Right hindlimb (tissue), 1 donor: ENCODE measurements at places on chromosomes 3 and 15.

DNA sequence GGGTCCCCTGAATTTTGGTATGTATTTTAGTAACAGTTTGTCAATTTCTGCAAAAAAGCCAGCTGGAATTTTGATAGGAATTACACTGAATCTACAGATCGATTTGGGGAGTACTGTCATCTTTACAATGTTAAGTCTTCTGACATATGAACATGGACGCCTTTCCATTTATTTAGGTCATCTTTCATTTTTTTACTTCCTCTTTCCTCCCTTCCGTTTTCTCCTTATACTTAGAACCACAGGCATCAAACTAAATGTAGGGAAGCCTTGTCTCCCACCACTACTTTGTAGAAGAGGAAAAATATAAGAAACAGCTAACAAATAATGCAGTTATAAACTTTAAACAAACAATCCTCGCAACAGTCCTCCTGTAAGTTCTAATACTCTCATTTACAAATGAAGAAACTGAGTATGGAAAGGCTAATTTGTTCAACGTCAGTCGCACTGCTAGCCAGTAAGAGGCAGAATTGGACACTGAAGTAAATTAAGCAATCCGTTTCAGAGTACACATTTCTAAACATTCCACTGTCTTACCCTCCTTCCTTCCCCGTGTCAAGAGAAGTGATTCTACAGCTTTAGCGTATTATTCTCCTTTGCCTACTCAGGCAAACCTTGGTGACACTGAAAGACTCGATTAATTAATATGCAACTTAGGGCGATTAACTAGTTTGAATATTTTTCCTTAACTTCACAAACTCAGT, 25.6 kb downstream of the RHOA start:
- no peak for DNase-seq

- DNase-seq: no peak
These were observed 775.9 kb downstream of the AGBL1 start for GRCh38 chr15:86855307-86856291.

- DNase-seq: peak; percentile 67
These were observed 29.7 kb upstream of the STRIT1 start for GRCh38 chr3:155323063-155323666.

DNA sequence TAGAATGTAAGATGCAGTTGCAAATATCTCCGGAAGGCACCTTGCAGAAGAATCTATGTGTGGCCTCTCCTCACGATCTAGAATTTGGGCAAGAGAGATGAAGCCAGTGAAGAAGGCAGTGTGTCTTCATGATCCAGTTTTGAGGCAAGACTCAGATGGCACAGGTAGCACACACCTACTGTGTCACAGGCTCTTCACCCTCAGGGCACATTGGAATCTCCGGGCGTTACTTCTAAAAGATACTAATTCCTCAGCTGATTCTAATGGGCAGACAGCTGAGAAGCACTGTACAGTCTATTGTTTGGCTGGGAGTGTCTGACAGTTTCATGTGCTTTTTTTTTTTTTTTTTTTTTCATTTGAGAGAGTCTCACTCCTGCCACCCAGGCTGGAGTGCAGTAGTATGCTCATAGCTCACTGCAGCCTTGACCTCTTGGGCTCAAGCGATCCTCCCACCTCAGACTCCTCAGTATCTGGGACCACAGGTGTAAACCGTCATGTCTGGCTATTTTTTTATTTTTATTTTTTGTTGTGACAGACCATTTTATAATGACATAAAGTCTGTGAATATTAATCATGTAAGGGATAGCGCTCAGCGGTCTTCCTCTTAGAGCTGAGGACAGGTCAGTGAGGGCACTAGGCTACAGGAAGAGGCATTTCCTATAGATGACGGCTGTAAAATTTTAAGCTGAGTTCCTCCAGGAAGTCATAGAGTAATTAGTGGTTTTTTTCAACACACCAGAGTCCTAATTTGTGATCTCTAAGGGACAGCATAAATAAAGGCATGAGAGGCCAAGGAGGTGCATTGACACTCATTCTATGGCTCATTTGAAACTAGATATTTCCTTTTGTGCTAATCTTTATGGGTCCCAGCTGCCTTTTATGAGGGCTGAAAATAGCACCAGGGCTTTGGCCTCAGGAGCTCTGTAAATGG, 4.0 kb downstream of the C3orf52 start:
- no peak for DNase-seq

GRCh38 chr15:48915861-48916260, 37.9 kb downstream of the EID1 start:
- DNase-seq: no peak

GRCh38 chr3:542021-542420, 345.5 kb downstream of the CHL1 start:
- no peak for DNase-seq

DNA sequence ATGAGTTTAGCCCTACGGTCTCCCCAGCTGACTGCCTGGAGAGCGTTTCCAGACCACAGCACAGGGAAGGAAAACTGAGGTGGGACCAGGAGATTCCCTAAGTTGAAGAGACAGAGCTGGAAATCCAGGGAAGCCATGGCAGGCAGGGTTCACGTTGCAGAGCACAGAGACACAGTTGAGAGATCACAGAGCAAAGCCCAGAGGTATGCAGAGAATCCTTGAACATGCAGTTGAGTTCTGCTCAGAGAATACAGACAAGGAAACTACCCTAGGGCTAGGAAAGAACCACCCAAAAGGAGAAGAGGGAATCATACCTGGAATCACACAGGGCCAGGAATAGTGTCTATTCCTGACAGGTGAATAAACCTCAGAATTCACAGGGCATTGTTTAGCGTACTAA, 14.3 kb downstream of the SLC28A1 start:
- no peak for DNase-seq

- no peak for DNase-seq
These were observed 130.2 kb upstream of the UMPS start for GRCh38 chr3:124599779-124600693.

GRCh38 chr15:84666373-84666772, 8.4 kb upstream of the NMB start:
- DNase-seq: no peak

GRCh38 chr15:70271422-70272088, 173.8 kb upstream of the TLE3 start:
- DNase-seq: no peak

DNA sequence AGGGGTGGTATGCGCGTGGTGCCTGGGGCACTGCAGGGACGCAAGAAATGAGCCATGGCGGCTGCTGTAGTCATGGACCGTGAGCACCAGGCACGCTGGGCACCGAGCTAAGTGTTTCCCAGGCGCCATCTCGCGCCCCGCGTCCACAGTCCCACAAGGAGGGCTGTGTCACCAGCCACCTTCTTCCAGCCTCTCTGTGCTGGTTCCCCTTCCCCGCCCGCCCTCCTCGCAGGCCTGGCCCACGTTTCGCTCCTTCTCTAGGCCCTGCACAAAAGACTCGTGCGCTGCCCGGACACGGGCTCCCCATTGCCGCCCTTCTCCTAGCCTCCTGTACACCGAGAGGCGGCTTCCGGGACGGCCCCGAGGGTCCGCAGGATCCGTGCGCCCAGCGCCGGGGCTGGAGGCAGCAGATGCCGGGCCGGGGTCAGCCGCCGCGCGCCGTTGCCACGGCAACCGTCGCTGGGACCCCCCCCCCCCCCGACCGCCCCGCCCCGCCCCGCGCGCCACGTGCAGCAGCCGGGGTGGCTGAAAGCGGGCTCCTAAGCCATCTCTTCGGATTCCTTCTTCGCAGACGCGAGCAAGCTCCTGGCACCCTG, 113.4 kb downstream of the SRGAP3 start:
- peak; percentile 63 for DNase-seq

- peak; percentile 77 for DNase-seq
These were observed 1.6 kb downstream of the STRA6 start for GRCh38 chr15:74200871-74201419.

DNA sequence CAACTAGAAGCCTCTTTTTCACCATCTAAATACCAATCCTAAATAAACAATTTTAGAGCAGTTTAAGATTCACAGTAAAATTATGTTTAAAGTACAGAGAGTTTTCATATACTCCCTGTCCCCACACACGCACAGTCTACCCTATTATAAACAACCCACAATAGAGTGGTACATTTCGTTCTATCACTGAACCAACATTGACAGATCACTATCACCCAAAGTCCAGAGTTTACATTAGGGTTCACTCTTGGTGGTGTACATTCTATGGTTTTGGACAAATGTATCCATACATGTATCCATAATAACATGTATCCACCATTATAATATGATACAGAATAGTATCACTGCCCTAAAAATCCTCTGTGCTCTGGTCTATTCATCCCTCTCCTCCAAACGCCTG, 89.0 kb downstream of the MLH1 start:
- no peak for DNase-seq

GRCh38 chr3:8371085-8371551, 130.5 kb upstream of the LMCD1 start:
- DNase-seq: no peak

DNA sequence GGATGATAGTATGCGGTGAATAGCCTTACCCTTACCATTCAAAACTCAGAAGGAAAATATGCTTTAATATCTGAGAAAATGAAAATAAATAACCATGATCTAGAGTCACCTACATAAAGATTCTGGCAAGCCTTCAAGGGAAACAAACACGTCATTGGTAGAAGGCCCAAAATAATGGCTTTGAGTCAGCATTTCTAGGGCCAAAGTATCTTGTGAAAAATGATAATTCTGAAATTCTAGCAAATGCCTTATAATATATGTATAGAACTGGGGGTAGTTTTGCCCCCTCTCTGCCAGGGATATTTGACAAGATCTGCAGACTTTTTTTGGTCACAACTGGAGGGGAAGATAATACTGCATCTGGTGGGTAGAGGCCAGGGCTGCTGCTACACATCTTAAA, 15.4 kb downstream of the PLSCR1 start:
- DNase-seq: no peak

DNA sequence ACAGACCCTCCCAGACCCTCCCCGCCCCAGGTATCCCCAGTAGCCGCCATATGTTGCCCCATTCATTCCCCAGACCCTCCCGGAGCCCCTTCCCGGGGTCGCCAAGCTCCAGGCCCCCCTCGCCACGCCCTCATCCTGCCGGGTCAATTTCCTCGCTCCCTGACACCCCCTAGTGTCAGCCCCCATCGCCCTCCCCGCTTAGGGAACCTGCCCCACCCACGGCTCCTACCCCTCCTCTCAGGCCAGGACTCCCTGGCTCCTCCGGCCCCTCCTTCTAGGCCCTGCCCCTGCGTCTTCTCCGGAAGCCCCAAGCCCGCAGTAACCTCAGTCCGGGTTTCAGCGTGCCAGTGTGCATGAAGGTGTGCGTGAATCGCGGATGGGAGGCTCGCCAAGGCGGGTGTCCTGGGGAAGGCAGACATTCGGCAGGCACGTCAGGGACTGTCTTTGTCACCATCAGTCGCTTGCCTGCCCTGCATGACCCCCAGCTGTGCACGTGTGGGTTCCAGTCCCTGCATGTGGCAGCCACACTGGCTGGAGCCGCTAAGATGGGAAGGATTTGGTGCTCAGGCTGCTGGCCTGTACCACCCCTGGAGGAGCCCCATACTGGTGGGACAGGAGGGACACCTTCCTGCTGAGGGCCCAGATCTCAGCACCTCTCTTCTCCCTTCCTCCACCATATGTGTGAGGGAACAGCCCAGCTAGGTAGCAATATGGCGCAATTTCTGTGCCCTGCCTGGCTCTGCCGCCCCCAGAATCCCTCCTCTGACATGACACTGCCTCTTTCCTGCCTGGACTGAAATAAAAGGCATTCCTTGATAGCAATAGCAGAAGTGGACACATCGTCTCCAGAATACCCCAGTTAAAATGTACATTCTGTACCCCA, 693 bp downstream of the DISP2 start:
- no peak for DNase-seq

DNA sequence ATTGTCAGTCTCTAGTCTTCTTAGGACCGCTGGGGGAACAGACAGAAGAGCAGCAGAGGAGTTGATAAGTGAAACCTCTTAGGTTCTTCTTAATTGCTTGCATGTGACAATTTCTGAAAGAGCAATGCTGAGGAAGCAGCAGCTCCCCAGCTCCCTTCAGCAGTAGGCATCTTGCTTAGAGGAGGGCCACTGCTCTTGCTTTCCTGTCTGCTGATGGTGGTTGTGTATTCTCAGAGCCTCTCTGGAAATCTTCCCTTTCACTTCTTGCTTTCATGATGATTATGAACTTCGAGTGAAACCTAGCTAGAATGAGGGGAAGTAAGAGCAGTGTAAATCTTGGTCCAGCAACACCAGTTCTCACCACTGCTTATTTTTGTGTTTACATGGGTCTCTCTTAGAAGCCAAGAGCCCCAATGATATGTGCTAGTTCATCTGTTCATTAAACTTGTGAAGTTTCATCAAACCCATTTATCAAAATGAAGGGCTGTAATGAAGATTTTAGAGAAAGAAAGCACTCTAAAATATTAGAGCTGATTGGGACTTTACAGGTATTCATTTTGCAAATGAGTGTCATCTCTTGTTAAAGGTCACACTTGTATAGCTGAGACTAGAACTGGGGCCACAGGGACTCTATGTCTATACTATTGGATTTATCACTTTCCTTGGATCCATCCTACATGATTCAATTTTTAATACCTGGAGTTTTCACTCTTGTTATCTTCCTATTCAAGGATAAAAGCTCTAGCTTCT, 246.7 kb downstream of the LPP start:
- no peak for DNase-seq

DNA sequence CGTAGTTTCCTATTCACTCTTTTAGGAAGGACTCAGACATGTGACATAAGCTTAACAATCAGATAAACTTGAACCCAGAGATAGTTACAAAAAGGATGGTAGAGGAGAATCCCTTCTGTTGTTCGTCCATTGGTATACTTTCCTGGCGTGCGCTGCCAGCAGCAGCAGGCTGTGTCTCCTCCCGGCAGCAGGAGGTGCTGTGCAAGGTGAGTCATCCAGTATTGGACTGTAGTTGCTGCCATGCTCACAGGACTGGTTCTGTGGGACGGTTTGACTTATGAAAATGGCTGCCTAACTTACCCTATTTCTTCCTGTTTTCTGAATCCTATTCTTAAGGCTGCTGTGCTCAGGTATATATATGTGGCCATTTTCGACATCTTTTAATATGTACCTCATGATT, 253.4 kb upstream of the LRRC3B start:
- no peak for DNase-seq

GRCh38 chr3:45259133-45259532, 33.0 kb upstream of the TMEM158 start:
- no peak for DNase-seq

- no peak for DNase-seq
These were observed 297.3 kb downstream of the DOCK3 start for GRCh38 chr3:50972029-50972428.
